ENCODE measurements at places on chromosomes 6 and 20.

- no peak for DNase-seq
These were observed 1712.2 kb downstream of the GRIK2 start for GRCh38 chr6:103105686-103106085.

DNA sequence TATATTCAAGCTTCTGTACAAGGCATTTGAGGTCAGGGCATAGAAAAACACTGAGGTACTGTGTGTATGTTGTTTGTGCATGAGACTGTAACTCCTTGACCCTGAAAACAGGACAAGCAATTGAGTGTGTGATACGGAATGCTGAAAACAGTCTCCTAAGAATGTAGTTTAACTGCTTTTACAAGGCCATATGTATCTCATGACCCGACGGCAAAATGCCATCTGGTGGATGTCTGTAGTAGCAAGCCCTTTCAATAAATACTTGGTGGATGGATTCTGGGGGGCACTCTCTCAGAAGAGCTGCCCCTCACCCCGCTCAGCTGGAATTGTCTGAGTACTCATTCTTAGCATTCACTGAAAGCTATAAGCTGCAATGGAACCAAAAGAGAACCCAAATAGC, 69.3 kb upstream of the EYS start:
- no peak for DNase-seq

- no peak for DNase-seq
These were observed 119.9 kb upstream of the CD93 start for GRCh38 chr20:23206061-23206460.

DNA sequence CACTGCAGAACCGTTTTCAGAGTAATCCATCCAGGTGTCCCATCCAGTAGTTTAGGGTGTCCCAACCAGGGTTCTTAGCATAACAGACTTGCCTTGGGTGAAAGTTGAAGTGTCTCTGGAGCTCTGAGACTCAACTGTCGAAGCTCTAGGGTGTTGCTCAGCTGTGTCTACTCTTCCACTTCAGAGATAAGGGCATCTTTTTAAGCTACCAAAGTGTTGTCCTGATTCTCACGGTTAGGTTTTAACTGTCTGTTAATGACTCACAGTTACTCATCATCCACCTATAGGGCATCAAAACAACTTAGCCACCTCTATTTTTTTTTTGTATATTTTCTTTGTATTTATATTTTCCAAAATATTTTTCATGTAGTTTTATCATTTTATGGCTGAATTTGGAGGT, 36.9 kb upstream of the TBX18 start:
- no peak for DNase-seq

DNA sequence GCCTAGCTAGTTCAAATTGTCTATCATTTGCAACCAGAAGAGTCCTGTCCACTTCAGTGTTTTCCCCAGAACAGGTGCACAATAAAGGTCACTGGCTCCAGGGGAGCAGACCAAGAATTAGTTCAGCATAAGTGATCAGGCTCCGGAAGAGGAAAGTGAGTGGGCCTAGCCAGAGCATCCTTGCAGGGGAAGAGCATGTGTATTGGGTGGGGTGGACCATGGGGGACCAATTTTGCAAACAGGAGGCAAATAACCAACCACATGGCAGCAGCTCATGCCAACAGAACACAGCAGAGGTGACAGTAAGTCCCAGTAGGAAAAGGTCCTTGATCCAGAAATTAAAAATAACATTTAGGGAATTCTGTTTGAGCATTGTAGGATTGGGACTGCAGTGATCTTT, 43.2 kb upstream of the CNR1 start:
- no peak for DNase-seq

DNA sequence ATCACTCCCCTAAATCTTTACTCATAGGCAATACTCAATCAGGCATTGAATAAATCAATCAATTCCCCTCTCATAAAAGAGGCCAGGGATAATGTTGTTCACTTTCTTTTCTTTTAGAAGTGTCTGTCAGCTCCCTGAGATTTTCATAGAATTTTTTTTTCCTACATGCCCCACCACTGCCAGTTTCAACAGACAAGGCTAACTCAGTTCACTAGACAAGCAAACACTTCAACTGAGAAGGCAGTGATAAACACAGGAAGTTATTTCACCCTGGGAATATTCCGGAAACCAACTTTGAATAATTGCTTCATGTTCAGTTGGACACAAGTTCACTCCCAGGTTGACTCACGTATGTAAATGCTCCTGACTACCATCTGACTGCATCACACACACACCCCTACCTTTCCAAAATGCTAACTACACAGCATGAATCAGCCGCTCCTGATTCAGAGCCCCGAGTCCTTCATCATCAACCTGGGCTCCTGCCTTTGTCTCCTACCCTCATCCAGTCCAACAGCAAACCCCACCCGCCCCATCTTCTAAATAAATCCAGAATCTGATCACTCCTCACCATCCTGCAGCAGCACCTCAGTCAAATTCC, 143.9 kb downstream of the BCAS1 start:
- DNase-seq = no peak

GRCh38 chr20:57907131-57908000, 197.6 kb upstream of the PMEPA1 start:
- no peak for DNase-seq

DNA sequence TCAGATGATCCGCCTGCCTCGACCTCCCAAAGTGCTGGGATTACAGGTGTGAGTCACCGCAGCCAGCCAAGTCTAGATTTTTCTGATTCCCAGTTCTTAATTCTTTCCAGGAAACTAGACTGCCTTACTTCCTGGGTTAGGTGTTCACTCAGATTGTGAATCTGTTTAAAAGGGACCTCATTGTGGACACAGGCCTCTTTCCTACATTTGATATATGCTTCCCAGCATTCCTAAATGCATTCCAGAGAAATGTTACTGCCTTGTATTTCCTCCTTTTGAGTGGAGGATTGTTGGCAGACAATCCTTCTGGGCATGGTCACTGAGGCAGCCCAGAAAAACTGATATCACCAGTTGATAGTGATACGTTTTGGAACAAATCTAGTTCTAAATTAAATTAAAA, 15.7 kb downstream of the TMEM181 start:
- no peak for DNase-seq

- no peak for DNase-seq
These were observed 5.1 kb upstream of the EBF4 start for GRCh38 chr20:2687514-2687913.

- DNase-seq = no peak
These were observed 5.5 kb upstream of the JAG1 start for GRCh38 chr20:10679269-10679668.

GRCh38 chr6:6736791-6737654, 148.5 kb downstream of the LY86 start:
- DNase-seq = no peak

GRCh38 chr20:1204113-1204512, 859 bp downstream of the C20orf202 start:
- no peak for DNase-seq

DNA sequence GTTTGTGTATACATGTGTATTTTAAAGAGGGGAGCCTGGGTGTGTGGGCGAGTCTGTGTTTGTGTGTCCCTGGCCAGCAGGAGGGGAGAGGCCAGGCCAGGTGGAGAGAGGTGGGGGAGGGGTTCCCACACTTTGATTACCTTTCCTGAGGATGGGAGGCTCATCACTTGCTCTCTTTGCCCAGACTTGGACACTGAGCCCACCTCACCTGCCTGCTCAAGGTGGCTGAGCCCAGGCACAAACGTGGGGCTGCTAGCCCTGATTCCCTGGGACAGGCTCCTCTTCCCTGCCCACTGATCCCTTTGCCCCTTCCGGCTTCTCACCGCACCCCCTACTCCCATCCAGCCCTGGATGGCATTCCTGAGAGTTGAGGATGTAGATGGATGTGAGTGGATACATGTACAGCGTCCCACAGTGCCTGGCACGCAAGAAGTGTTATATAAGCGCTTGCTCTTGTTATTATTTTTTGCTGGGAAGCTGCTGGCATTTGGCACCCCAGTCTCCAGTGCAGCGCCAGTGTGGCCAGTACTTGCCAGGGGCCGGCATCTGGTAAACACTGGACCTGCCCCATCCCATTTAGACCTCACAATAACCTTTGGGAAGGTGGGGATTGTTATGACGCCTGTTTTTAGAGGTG, 2.7 kb downstream of the CEBPB start:
- DNase-seq = no peak

GRCh38 chr6:139877828-139878405, 503.5 kb upstream of the CITED2 start:
- DNase-seq = no peak

- no peak for DNase-seq
These were observed at the start of gene POPDC3 for GRCh38 chr6:105179244-105180065. Gene POPDC3, minus strand, starts transcription at chr6:105180014. Its CDS starts 18,105 bp downstream, at chr6:105161909.

GRCh38 chr20:46594725-46595124, 44.3 kb upstream of the OCSTAMP start:
- no peak for DNase-seq

GRCh38 chr6:155328539-155329459, 14.5 kb upstream of the TFB1M start:
- no peak for DNase-seq

- no peak for DNase-seq
These were observed 25.2 kb downstream of the STX7 start for GRCh38 chr6:132487762-132488161.

- DNase-seq = no peak
These were observed 121.6 kb downstream of the MEI4 start for GRCh38 chr6:77774457-77774856.

DNA sequence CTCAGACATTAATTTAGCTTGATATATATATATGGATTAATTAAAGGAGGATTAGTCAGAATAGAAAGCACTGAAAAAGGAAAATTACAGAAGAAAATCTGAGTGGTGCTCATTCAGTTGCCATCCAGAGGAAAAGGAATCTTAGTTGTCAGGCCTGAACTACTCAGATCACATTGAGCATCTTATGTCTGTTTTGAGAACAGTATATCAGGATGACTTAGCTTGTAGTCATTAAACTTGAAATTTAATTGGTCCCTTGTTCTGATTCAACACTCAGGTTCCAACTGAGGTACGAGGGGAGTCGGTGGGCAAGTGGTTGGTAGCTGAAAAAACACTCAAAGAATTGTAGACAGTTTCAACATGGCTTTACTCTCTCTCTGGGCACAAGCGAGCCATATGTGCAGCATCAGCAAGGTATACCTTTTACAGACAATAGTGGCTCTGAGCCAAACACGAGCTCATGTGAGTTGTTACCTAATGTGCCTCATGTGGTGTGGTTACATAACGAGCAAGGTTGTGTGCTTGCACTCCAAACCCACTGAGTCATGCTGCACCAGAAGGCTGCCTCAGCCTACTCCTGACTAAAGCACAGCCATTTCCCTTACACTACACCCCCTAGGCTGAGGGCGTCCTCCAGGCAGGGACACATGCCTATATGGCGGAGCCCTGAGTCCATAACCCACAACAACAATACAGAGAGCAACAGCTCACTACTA, 73.0 kb upstream of the HMGN3 start:
- no peak for DNase-seq

GRCh38 chr6:24932832-24933231, 2.9 kb downstream of the RIPOR2 start:
- DNase-seq = no peak

- peak; percentile 58 for DNase-seq
These were observed 295.3 kb downstream of the PRL start for GRCh38 chr6:22001396-22002027.

GRCh38 chr6:38307740-38308139, 332.0 kb downstream of the BTBD9 start:
- DNase-seq = no peak

DNA sequence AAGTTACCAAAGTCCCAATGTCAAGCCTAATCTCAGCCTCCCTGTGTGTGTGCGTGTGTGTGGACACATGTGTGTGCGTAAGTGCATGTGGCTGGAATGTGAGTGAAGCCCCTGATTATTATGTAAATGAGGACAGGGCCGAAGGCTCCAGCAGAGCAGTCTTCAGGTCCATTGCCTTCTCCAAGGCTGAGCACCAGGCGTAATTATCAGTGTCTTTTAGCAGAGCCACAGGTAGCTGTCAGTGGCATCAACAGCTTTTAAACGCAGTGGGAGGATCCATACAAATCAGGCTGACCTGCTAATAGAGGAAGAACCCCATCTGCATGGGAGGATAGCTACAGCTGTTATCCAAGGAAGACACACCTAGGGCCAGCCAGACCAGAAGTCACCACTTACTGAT, 324.3 kb upstream of the MOCS1 start:
- no peak for DNase-seq

- DNase-seq = no peak
These were observed 280.4 kb downstream of the PACRG start for GRCh38 chr6:163008186-163008585.

GRCh38 chr20:50144362-50144761, 9.2 kb downstream of the PEDS1 start:
- DNase-seq = peak; percentile 67

- no peak for DNase-seq
These were observed 40.0 kb downstream of the EFCAB8 start for GRCh38 chr20:32898729-32899128.

GRCh38 chr20:6040958-6041807, 12.7 kb downstream of the LRRN4 start:
- DNase-seq = no peak

DNA sequence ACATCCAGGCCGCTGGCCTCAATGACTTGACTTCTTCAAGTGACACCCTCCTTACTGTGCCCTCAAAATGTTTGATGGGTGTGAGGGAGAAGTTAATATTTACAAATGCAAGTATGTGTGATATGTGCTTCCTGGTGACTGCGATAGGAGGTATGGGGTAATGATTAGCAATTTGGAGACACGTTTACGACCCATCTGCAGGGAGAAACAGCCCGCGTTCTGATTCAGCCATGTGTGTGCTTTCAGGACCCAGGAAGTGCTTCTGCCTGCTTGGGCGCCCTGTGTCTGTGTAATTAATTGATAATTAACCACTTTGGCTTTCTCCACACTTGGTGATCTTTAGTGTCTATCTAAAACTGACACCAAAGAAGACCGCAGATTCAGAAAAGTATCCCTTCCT, 25.0 kb downstream of the SIRPA start:
- no peak for DNase-seq

GRCh38 chr6:72525821-72526510, 95.9 kb upstream of the KCNQ5 start:
- DNase-seq = no peak

DNA sequence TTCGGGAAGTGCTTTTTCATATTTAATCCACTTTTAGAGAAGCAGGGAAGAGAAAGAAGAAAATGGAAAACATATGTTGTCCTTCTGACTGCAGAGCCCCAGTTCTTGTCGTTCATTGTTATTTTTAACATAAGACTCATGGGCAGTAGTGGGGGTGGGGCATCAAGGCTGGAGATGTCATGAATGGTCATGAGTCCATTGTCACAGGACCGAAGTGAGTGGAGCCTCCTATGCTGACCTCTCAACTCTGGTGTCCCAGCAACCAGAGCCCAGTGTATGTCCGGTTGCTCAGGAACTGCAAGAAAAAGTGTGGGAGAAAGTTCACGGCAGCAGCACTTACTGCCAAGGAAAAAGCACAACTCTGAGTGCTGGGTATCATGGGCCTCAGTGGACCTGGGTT, 108.6 kb downstream of the BANF2 start:
- no peak for DNase-seq

GRCh38 chr20:45037050-45037449, 63.9 kb downstream of the KCNS1 start:
- DNase-seq = no peak

- DNase-seq = no peak
These were observed 699.7 kb upstream of the ID4 start for GRCh38 chr6:19137505-19137904.
